ENCODE measurements at places on chromosomes 3 and 15. TPM values are rescaled to one million over a fixed set of nuclear protein-coding genes. Genes with fewer than 3 reads are reported as not detected.

Gene SOX14
- total RNA-seq = not detected

Gene GOLGA8T
- not detected for total RNA-seq

Gene CADPS
- total RNA-seq = 3.7 TPM

Gene GABRA5
- not detected for total RNA-seq

Gene FGF12
- 0.35 TPM for total RNA-seq

GRCh38 chr3:149443545-149443912 is 31.0 kb upstream of the TM4SF4 start:
- DNase-seq = no peak

- DNase-seq = no peak
Measured at GRCh38 chr3:31543375-31543774, 10.7 kb downstream of the STT3B start.

GRCh38 chr15:99073008-99073717 is 31.7 kb upstream of the SYNM start:
- no peak for DNase-seq

DNA sequence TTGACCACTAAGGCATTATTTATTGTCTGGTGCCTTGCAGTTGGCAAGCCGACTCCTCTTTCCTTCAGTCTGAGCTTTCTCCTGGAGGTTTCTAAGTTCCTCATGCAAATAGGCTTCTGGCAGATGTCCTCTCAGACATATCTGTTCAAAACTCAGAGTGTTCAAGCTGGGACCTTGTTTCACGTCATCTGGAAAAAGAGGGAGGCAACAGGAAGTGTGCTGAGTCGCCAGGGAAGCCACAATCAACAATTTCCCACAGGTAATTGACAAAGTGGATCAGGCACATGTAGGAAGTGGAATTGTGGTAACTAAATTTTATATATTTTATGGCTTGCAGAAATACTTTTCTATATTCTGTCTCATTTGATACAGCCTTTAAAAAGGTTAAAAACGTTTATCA is 14.6 kb downstream of the SCG5 start:
- no peak for DNase-seq

- DNase-seq = peak; percentile 51
Measured at GRCh38 chr15:40844696-40845030, 815 bp downstream of the SPINT1 start.

DNA sequence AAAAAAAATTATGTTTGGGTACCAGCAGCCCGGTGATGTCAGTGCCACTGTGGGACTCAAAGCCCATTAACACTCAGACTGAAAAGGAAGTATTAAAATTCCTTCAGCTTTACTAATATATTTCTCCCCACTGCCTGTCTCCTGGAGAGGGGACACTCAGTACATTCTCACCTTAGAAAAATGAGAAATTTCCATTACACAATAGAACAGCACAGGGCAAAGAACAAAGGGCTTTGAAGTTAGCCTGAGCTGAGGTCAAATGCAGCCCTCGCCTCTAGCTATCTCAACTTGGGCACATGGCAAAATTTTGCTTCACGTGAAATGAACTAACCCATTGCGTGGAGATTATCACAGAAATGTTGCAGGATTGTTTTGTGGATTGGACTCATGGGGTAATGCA is 80.8 kb downstream of the RARB start:
- DNase-seq = no peak

GRCh38 chr3:186219211-186219638 is 110.3 kb upstream of the ETV5 start:
- DNase-seq = no peak

DNA sequence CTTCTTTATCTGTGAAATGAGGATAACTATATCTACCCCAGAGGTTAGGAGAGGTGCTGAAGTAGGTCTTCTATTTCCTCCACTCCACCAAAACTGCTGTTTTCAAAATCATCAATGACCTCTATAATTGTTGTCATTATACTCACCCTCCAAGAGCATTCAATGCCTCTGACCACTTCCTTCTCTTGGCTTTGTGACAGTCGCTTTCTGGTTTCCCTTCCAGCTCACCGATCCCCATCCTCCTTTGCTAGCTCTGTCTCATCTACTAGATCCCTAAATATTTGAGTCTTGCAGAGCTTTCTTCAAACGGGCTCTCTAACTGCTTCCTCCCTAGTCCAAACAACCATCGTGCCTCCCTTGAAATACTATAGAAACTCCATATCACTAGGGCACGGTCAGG is 153.5 kb downstream of the RPLP1 start:
- DNase-seq = no peak

DNA sequence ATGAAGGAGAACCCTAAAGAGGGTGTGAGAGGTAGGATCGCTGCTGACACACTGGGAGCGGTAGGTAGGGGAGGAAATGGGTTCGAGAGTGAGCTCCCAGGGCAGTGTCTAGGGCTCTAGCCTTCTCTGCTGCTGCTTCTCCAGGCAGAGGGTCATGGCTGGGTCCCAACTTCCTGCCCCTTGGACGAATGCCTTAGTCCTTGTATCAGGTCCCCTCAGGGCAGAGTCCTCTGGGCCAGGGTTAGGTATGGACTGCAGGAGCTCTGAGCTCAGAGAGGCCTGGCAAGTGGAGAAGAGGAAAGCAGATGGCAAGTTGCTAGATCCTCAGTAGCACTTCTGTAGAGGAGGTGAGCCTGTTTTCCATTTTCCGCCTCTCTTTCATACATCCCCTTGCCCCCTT is 2.9 kb downstream of the CORO2B start:
- no peak for DNase-seq

DNA sequence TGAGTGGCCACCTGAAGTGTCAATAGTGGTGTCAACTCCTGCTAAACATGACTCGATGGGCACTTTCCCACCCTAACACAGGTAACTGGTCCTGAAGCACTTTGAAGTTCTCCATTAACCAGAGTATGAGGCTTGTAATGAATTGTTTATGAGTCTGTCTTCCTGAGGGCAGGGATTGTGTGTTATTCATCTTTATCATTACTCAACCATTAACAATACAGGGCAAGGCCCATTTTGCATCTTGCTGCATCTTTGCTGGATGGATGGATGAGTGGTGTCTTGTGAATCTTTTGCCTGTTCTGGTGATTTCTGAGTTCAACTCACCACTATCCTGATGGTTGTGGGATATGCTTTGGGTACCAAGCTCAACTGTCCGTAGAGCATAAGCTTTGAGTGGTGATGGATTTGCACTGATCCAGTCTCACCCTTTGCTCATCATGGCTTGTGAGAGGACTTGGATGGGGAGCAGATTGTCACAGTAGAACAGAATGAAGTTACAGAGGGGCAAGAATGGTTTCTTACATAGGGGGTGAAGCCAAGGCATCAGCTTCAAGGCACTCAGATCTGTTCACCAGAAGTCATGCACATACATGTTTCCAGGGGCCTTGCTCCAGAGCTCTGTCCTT is 22.3 kb upstream of the EPB42 start:
- DNase-seq = no peak

All from mucosa of descending colon (tissue), 3 donors.